ENCODE measurements at places on chromosomes 1 and 21.

DNA sequence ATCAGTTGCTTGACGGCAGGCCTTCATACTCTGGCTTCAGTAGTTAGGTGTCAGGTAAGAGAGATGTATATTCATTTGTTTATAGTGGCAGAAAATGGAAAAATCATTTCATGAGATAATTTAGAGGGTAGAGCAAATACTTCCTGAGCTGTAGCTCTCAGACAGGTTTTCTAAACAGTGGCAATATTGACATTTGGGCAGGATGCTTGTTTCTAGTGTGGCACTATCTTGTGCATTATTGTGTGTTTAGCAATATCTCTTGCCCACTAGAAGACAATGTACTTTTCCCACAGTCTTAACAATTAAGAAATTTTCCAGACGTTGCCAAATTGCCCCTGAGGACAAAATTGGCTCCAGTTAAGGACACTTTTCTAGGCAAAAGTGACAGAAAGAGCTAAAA, 1143.1 kb downstream of the PLA2G4A start:
- no peak for DNase-seq

GRCh38 chr1:243968413-243968812, 82.7 kb upstream of the ZBTB18 start:
- DNase-seq = no peak

GRCh38 chr1:177023249-177023648, 141.3 kb downstream of the ASTN1 start:
- DNase-seq = no peak

DNA sequence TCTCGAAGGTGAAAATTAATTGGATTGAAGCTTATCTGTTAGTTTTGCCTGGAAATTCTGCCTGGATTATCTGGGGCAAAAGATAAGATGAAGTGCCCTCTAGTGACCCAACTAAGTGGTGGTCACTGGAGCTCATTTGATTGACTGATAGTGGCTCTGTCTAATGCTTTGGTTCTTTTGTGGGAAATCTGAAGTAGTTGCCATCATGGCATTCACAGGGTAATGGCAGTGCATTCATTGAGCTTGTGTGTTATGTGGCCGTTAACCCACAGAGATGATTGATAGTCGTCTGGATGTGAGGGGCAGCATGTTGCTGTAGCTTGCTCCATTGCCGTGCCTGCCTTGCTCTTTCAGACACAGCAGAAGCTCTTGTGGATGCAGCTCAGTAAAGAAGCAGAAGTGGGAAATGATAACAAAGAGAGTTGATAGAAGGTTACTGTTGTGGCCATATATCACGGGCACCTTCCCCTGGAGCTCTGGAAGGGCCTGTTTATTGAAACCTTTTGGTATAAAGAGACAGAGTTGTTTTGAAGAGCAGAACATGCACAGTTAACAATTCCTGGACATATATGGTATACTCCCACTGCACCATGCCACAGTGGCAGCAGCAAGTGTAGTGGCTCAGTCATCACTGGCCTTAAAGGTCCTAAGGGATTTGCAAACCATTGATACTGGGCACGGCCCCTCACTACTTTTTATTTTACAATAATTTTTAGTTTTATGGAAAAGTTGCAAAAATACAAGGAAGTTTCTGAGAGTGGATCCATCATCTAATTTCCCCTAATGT, 42.0 kb downstream of the CXADR start:
- no peak for DNase-seq

GRCh38 chr1:14113841-14114567, 414.0 kb downstream of the PRDM2 start:
- no peak for DNase-seq

DNA sequence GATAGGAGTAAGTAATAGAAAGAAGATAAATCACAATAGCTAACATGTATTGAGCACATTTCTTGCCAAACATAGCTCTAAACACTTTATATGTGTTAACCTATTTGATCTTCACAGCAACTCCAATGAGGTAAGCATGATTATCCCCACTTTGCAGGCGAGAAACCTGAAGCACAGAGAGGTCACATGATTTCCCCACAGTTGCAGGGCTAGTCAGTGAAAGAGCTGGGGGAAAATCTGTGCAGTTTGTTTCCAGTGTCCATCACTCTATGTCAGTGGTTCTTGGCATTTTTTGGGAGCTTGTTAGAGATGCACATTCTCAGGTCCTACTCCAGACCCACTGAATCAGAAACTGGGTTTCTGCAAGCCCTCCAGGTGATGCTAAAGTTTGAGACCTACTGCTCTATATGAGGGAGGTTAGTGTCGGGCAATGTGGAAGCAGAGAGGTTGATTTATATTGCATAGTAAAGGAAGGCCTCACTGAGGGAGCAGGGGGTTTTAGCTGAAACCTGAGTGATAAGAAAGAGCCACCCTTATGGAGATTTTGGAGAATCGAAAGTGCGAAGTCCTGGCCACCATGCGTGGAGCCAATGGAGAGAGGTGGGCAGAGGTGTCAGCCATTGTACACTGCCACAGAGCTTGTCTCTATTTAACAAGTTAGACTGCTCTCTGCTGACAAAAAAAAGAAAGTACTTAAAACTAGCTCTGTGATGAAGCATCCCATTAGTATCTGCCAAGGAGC, 20.9 kb downstream of the MCOLN3 start:
- no peak for DNase-seq
